Pancreas (tissue), 10 donors: ENCODE measurements at places on chromosomes 5 and 9. TPM values are rescaled to one million over a fixed set of nuclear protein-coding genes. Genes with fewer than 3 reads are reported as not detected.

The STK32A gene
- 3.5 TPM for total RNA-seq

- no peak for DNase-seq
Measured at GRCh38 chr5:77101298-77101697, 14.2 kb upstream of the ZBED3 start.

The MORN5 gene
- total RNA-seq = not detected

The WNK2 gene
- total RNA-seq = 57.2 TPM

DNA sequence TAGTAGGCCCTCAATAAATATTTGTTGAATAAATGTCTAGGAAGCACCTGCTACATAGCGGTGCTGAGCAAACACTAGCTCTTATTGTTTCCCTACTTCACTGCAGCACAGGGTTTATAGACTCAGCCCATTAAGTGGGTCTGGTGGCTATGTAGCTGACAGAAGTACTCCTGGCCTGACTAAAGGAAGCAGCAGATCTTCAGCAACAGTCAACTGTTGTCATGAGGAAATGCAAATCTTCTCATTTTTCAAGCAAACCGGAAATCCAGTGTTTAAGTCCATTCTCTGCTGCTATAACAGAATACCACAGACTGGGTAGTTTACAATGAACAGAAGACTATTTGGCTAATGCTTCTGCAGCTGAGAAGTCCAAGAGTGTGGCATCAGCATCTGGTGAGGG is 2.8 kb upstream of the TEX10 start:
- DNase-seq = no peak

DNA sequence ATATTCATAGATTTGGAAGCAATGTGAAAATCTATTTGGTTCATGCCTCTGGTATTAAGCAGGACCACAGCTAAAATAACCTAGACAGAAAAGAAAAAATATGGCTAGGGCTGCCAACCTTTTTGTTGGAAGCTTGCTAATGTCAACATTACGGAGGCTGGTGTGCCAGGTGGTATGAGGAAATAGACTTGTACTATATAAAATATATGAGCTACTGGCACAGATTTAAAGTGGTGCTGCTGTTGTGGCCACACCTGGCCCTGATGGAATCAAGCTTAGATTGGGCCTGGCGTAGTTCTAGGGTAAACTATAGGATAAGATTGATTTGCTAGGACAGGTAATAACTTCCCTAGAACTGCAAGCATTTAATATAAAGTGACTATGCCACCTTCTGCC is 10.6 kb upstream of the PARP8 start:
- no peak for DNase-seq

DNA sequence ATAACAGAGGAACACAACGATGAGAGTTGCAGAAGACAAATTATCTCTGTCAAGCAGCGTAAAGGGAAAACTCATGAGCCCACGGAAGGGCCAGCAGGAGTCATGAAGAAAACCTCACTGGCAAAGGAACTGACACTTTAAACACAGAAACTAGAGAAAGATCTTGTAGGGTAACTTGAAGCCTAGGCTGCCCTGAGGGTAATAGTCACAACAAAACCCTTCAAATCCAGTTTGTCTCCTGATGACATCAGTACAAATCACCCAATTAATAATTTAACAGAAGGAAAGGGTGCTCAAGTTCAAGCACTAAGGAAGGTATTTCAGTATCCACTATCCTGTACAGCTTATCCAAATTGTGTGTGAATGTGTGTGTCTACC is 549.1 kb downstream of the MTRR start:
- no peak for DNase-seq

DNA sequence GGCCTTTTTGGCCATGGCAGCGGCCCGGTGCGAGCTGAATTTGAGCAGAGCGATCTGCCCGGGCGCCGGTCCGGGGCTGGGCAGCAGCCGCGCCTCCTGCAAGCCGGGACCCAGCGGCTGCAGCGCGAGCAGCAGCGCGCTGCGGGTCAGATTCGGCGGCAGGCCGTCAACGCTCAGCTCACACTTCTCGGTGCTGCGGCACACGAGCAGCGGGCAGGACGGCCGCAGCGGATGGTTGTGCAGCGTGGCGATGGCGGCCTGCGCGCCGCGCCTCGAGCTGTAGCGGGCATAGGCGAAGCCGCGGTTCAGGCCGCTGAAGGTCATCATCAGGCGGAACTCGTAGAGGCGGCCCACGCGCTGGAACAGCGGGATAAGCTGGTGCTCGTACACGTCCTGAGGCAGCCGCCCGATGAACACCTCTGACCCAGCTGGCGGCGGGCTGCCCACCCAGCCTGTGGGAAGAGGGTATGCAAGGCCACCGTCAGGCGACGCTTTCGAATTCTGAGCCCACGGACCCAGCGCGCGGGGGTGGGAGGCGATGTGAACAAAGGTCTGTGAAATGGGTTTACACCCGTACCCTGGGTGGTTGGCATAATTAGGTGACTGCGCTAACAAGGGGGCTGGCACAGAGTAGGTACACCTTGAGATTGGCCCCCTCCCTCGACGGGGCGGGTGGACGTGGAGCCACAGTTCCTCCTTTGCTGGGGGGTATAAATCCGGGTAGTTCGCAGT is 755 bp downstream of the DND1 start:
- peak; percentile 69 for DNase-seq

- DNase-seq = no peak
Measured at GRCh38 chr9:104604801-104605200, 626 bp downstream of the OR13C2 start.

The SPINK5 gene
- total RNA-seq = 0.31 TPM

DNA sequence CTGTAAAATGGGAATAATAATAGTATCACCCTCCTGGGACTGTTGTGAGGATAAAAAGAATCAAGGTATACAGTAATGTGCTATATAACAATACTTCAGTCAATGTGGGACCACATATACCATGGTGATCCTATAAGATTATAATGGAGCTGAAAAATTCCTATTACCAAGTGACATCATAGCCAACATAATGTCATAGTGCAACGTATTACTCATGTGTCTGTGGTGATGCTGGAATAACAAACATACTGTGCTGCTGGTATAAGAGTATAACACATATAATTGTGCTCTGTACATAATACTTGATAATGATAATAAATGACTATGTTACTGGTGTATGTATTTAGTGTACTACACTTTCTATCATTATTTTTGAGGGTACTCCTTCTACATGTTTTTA is 38.1 kb downstream of the LIFR start:
- no peak for DNase-seq

GRCh38 chr9:112753725-112754124 is 3.2 kb downstream of the SNX30 start:
- DNase-seq = no peak

- DNase-seq = no peak
Measured at GRCh38 chr5:132979367-132979940, 16.0 kb upstream of the AFF4 start.

DNA sequence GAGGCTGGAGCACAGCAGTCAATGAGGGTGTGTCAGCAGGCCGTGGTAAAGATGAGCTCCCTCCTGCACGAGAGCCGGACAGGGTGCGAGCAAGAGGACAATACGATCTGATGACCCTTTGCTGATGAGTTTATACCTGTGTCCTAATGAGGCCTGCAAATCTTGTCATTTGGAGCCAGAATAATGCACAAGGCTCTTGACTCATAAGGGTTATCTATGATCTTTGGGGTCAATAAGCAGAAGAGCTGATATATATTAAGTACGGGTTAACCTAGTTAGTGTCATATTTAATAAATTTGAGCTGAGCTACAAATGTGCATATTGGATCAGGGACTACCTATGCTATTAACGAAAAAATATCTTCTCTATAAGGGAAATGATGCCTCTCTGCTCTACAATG is 46.9 kb downstream of the CTNND2 start:
- no peak for DNase-seq

The IFNA2 gene
- total RNA-seq = not detected

DNA sequence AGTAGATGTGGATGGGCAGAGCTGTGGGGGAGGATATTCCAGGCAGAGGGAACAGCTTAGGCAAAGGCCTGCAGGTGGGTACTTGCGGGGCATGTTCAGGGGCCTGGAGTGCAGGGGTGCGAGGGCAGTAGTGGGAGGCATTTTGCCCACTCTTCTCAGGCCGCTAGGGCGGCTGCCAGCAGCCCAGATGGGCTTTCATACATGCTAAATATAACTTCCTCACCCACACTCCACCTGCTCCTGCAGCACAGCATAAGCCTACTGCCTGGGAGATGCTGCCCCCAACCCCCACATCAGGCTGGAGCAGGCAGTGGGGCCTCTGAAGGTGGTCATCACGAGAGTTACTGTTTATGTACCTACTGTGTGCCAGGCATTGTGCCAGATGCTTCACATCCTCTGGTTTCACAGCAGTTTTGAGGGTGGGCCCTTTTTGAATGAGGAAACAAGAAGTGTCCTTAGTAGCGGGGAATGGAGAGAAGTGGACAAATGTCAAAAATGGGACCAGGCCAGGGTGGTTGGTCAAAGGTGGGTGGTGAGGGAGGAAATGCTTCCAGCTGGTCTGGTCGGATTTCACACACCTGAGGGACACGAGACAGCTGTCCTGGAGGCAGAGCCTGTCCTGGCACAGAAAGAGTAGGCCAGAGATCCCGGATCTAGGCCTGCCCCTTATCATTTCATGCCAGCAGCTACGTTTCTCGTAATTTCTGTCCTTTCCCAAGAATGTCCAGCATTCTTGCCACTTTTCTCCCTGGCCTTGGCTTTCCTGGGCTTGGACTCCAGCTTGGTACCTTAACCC is 12.1 kb downstream of the RGS14 start:
- DNase-seq = peak; percentile 62

DNA sequence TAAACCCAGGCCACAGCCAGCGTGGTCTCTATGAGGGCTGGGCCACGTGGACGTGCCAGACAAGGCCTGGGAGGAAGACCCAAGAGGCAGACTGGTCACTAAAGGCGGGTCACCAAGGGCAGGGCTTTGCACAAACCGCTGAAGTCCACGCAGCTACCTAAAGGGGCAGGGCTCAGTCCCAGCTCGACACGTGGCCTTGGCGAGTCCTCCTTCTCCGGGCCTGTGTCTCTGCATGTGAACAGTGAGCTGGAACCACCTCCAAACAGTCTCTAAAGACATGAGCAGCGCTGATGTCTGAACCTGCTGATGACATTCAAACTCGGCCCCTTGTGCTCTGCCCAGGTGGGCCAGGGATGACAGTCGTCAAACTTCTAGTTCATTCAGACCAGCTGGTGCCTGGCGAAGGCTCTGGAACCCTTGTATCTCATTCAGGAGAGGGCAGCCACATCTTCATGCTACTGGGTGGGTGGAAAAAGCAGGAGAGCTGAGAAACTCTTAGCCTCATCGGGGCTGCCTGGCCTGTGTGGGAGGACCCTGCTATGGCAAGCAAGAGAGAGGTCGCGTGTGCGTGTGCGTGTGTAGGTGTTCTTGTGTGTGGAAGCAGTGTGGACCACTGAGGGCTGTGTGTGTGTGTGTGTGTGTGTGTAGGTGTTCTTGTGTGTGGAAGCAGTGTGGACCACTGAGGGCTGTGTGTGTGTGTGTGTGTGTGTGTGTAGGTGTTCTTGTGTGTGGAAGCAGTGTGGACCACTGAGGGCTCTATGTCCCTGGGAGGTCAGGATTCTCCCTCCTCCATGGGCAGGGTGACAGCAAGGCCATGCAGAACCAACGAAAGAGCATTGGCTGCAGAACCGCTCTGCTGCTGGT is 14.1 kb upstream of the SLC25A51 start:
- no peak for DNase-seq

The CENPK gene
- total RNA-seq = 0.51 TPM

DNA sequence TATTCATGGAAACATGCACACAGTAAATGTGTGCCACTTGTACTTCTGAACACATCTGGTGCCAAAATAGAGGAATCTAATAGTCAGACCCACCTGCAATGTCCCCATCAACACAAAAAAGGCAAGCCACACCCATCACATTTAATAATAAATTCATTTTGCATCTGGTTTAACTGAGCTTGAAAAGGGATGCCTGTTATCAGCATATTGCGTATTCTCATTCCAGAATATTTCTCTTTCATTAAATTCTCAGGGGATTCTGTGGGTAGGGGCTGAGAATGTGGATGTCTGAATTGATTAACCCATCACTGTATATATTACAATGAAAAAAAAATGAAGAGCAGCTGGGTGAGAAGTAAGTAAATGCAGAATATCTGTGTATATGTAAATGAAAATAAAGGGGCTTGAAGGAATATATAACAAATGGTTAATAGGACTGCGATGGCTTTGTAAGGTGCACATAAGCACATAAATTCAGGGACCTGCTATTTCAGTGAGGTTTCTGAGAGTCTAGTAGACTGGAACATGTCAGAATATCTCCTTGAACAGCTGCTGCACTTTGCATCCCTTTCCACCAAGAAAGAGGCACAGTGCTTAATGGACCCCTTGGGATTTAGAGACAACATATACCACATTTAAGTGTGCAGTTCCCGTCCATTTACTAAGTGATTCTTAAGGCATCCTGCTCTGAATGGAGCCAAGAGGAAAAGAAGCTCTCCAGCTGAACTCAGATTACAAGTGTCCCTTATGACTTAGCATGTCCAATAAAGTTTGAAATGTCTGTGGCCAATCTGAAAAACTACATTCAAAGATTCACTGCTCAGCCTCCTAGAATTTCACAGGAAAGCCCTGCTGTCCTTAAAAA is 104.1 kb upstream of the NIPBL start:
- DNase-seq = no peak

The PLCXD3 gene
- total RNA-seq = 4.9 TPM

DNA sequence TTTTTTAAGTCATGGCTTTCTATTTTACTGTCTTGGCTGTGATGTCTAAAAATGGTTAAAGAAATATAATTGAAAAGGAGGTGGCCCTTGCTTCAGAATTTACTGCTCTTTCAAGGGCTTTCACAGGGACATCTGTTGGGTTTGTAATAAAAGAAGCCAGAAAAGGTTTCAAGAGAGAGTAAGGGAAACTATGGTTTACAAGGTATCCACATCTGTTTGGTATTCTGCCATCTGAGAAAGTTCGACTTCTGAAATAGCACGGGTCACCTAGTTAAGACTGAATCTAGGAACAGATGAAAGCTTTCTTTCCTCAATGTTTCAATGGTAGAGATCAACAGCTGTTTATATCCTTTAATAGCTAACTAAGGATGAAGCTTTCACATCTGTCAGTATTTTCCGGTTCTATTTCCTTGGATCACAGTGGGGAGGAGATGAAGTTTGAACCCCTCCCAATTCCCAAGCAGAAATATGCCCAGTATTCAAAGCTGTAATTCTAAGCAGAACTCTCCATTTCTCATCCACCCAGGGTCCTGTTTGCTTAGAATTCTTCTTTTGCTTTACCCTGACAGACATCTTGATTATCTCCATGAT is 72.8 kb upstream of the IFNK start:
- no peak for DNase-seq

DNA sequence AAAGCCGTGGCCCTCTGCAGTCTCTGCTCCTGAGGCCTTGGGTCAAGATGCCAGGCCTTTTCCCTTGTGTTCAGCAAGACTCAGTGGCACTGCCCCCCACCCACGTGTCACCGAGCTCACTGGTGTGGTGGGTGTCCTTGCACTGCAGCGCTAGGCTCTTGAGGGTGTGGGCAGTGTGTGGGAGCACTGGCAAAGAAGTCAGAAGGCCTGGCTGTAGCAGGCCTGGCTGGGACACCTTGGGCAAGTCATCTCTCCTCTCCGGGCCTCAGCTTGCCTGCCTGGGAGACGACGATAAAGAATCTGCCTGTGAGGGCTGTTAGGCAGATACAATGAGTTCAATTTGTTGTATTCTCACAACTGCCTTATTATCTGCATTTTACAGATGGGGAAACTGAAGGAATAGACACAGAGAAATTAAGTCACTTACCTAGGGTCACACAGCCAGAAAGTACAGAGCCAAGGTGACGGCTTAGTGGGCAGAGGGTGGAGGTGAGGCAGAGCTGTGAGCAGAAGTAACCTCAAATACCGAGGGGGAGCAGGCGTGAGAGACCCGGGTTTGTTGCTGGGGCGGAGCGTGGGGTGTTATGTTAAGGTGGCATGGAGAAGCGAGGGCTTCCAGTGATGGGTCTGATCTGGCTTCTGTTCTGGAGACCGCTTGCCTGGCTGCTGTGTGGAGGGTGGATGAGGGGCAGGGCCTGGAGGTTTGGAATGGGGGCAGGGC is 1.4 kb downstream of the TSPAN17 start:
- no peak for DNase-seq

The FOXD4L3 gene
- not detected for total RNA-seq
